ENCODE measurements at places on chromosomes 2 and 18. TPM values are rescaled to one million over a fixed set of nuclear protein-coding genes. Genes with fewer than 3 reads are reported as not detected.

RBM44 gene
- 0.78 TPM for polyA plus RNA-seq

ANKRD36 gene
- 29.6 TPM for polyA plus RNA-seq

ZNF236 gene
- polyA plus RNA-seq, result 11.8 TPM

CRYGD gene
- polyA plus RNA-seq, result not detected

SH3RF3 gene
- 4.0 TPM for polyA plus RNA-seq

ALPG gene
- not detected for polyA plus RNA-seq

INO80D gene
- 12.3 TPM for polyA plus RNA-seq

TMEM37 gene
- 54.8 TPM for polyA plus RNA-seq

C2orf80 gene
- 0.25 TPM for polyA plus RNA-seq

MLPH gene
- polyA plus RNA-seq, result 3.6 TPM

TSPYL6 gene
- polyA plus RNA-seq, result 0.13 TPM

DNER gene
- polyA plus RNA-seq, result 67.2 TPM

KLHL14 gene
- polyA plus RNA-seq, result 33.1 TPM

B3GNT7 gene
- polyA plus RNA-seq, result 3.1 TPM

RAB12 gene
- polyA plus RNA-seq, result 65.1 TPM

LYG1 gene
- 4.2 TPM for polyA plus RNA-seq

GPR75 gene
- 5.0 TPM for polyA plus RNA-seq

EVA1A gene
- 12.9 TPM for polyA plus RNA-seq

REG3A gene
- not detected for polyA plus RNA-seq

PIEZO2 gene
- 23.7 TPM for polyA plus RNA-seq

NUP35 gene
- 26.7 TPM for polyA plus RNA-seq

CYP26B1 gene
- 13.8 TPM for polyA plus RNA-seq

LIPG gene
- 63.6 TPM for polyA plus RNA-seq

SPHKAP gene
- polyA plus RNA-seq, result 4.2 TPM

RGPD4 gene
- 0.03 TPM for polyA plus RNA-seq

EPC2 gene
- 56.7 TPM for polyA plus RNA-seq

HAAO gene
- 38.9 TPM for polyA plus RNA-seq

FAM228A gene
- 1.3 TPM for polyA plus RNA-seq

CETN1 gene
- not detected for polyA plus RNA-seq

TCF4 gene
- 77.2 TPM for polyA plus RNA-seq

CABYR gene
- 13.0 TPM for polyA plus RNA-seq

ASB3 gene
- polyA plus RNA-seq, result 36.5 TPM

UGT1A7 gene
- 0.07 TPM for polyA plus RNA-seq

NT5C1B gene
- polyA plus RNA-seq, result 1.5 TPM

PLGLB2 gene
- polyA plus RNA-seq, result 1.3 TPM

EPHA4 gene
- 65.1 TPM for polyA plus RNA-seq

TTC21B gene
- polyA plus RNA-seq, result 40.4 TPM

CYRIA gene
- polyA plus RNA-seq, result 3.3 TPM

KCNE4 gene
- 16.9 TPM for polyA plus RNA-seq

FEV gene
- polyA plus RNA-seq, result not detected

CD207 gene
- polyA plus RNA-seq, result not detected

SERPINB3 gene
- polyA plus RNA-seq, result 0.12 TPM

SH3BP4 gene
- 33.7 TPM for polyA plus RNA-seq
